Stimulated activated CD4-positive, alpha-beta T cell treated with anti-CD3 and anti-CD28 coated beads, Interleukin-1b, Interleukin-23, amount 100 ng/mL, for 1 hour (primary cell): ENCODE measurements at places on chromosomes 4 and X.

DNA sequence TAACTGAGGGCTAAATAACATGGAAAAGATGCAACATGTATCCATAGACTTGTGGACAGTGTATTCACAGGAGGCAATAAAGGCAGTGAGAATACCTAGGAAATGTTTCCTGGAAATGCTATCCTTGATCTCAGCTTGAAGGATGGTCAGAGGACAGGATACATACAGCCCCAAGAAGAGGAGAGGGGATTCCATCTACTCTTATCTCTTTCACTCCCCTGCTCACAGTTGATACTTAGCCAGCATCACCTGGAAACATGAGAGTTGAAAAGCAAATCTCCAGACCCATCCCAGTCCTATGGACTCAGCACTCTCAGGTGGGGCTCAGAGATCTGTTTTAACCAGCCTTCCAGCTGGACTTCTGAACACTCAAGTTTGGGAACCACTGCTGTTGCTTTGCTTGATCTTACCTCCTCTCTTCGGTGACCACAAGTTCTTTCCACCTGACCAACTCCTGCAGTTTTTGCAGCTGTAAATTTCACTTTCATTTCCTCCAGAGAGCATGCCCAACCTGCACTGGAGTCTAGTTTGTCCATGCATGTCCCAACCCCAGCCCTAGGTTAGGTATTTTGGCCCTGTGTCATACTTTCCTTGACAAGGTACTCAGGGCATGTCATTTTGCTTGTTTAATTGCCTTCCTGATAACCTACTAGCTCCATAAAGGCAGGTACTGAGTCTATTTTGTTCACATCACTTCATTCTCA is 10.4 kb downstream of the RELL1 start:
- no peak for DNase-seq

DNA sequence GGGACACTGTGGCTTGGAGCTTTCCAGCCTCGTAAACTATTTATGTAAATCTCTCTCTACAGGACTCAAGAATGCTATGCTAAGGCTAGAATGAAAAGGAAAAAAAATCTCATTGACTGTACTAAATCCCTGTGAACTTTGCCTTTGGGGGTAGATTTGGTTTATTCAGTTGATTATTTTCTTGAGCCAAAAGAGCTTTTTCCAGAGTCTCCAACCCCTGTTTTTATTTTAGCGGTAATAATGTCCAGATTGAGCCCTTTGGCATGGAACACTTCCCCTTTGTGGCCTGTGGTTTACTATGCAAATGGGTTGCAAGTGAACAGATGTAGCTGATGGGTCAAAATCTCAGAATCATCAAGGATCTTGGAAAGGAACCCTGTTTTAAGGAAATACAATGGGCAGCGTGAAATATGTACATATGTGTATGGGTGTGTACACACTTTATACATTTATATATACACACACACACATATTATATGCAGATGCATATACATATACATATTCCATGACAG is 72.9 kb downstream of the FAM9B start:
- no peak for DNase-seq

DNA sequence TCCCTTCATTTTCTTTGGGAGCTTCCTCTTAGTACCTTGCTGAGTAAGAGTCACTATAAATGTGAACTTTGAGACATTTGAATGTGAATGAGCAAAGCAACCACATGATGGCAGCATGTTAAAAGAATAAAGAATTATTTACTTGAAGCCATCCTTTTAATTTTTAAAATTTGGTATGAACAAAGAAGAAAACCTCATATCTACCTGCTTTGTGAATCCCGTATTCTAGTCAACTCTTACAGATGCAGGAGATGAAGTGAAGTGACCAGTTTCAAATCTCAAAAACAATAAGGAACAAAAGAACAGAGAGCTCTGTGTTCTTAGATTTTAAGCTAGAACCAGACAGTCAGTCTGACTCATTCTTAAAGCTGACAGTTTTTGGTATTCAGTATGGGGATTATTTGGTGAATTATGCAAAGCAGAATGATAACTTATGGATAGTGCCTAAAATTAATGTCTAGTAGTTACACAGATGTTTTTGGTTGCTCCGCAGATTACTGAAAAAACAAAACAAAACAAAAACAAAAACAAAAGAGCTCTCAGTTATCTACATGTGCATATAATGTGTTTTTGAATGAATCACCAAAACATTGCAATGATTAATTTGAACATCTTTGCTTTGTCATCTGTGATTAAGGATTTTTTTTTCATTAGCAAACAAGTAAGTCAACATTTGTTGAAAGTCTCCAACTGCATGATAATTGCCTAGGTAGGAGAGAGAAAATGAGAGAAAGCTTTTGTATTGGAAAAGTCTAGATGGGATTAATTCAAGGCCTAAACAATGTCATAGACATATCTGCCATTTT is 48.2 kb upstream of the H2AZ1 start:
- no peak for DNase-seq

GRCh38 chrX:21167011-21167410 is 207.2 kb upstream of the CNKSR2 start:
- DNase-seq, result no peak

- DNase-seq, result no peak
Observed at GRCh38 chrX:118182025-118182424, 65.4 kb upstream of the KLHL13 start.

GRCh38 chr4:96120206-96120605 is 280.3 kb downstream of the PDHA2 start:
- no peak for DNase-seq

GRCh38 chr4:8707045-8707781 is 114.6 kb downstream of the CPZ start:
- DNase-seq, result no peak

DNA sequence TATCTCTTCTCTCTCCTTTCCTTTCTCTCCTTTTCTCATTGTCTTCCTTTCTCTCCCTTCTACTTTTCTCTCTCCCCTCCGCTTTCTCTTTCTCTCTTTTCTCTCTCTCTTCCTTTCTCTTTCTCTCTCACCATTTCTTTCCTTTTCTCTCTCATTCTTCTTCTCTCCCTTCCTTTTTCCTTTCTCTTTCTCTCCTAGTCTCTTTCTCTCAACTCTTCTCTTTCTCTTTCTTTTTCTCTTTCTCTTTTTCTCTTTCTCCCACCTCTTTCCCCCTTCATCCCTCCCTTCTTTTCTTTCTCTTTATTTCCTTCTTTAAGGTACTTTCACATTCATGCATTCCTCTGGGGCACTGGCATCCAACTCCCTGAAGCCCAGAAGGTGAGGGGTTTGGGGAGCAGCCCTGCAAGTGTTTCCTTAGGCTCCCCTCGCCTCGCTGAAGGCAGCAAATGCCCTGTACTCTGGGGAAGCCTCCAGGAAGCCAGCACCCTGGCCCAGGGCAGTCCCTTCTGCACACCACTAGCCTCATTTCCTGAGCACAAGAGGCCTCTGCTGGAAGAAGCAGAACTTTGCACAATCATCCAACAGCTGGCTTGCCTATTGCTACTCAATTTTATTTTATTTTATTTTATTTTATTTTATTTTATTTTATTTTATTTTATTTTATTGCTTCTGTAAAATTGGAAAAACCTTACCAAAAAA is 124.2 kb downstream of the NFKB1 start:
- peak; percentile 32 for DNase-seq

DNA sequence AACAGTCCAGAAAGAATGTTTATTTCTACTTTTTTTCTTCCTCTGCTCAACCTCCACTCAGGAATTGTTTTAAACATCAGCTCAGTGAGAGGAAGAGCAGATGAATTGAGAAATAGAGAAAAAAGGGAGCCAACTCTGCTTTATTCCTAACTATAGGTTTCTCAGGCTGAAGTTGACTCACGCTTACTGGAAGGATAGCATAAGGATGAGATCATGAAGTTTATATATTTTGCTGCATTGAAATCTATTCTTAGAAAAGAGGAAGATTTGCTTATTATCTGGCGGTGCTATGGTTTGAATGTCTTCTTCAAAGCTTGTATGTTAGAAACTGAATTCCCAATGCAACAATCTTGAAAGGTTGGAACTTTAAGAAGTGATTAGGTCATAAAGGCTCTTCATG is 1673.4 kb upstream of the PCDH7 start:
- no peak for DNase-seq

DNA sequence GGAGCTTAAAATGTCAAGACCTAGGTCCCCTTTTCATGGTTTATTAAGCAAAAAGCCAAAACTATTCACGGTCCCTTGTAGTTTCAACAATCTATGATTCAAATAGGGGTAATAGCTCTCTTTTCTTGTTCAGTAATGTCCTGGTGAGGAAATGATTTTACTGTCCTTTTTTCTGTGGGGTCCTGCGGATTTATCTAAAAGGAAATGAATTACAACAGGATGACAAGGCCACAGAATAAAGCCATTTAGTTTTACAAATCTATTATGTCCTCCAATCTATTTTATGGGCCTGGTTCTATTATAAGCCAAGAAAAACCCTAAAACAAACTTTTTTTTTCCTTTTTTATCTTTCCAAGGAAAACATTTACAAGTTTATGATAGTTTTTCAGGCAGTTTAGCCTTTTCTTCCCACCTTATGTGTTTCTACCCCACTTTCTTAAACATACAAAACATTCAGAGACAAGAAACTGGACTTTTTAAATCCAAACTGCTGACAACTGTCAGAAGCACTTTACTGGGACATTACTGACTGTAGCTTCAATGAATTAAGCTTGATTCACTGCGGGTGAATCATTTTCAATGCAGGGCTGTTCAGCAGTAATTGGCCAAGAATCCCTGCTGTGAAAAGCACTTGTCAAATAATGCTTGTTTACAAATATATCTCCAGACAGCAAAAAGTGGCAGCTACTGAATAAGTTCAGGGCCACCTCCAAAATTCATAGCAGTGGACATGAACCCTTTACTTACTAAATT is 4.3 kb downstream of the EPHA5 start:
- DNase-seq, result no peak

- DNase-seq, result no peak
Observed at GRCh38 chr4:53676402-53676871, 85.2 kb upstream of the LNX1 start.

DNA sequence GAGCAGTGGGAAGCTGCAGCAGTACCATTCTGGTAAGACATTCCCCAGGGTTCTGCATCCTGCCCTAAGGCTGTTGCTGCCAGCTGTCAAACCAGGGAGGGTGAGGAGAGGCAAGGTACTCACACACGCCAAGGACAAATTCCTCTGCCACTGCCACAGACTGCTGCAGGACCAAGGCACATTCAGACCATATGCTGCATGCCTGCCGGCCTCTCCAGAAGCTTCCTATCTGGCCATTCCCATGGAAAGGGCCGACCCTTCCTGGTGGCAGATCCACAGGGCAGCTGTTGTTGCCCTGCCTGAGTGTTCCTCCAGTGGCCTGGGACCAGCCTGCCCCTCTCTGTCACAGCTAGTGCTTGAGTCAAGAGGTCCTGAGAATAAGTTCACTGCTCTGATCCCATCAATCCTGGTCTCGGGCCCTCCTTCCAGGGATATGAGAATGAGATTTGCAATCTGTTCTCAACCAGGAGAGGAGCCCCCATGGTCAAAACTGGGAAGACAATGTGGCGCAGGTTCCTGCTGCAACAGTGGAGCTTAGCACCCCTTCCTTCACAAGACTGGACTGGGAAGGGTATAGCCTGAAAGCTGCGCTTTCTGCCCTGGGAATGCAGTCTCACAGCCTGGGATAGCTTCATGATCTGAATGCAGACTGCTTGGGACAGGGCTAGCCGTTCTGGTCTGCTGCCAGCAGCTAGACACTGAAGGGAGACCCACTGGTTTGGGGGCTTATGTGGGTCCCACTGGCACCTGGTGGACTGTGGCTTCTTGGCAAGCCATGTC is 342.5 kb upstream of the NDST3 start:
- no peak for DNase-seq

GRCh38 chr4:70606459-70606858 is 14.4 kb downstream of the AMBN start:
- DNase-seq, result no peak

DNA sequence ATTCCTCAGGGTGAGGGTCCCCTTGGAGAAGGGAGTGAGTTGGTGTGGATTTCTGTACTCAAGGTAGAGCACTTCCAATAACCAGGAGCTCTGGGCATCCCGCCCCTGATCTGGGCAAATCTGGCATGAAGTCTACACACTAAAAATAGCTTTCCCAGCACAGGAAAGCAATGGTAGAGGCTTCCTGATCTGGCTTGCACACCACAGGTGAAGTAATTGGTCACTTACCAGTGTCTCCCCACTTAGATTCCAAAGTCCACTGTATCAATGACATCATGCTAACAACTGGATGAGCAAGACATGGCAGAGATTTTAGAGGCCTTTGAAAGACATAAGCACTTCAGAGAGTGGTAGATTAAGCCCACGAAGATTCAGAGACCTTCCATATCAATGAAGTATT is 17.8 kb upstream of the IDS start:
- DNase-seq, result no peak

GRCh38 chrX:10922835-10923234 is 188.3 kb upstream of the HCCS start:
- DNase-seq, result no peak

DNA sequence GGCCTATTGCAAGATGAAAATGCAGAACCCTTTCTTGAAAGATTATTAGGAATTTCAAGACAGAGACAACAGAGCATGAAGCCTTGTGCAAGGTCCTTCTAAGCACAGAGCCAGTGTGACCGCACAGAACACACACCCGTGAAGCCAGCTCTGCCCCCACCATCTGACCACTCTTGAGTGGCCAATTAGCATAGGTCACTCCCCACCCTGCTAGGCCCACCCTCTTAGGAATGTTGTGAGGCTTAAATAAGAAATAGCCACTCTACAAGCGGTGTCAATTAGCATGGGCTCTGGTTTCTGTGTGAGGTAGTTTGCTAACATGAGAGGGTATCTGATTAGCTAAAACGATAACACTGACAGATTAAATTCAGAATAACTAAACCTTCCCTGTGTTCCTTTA is 152.9 kb downstream of the PTTG2 start:
- DNase-seq, result no peak

DNA sequence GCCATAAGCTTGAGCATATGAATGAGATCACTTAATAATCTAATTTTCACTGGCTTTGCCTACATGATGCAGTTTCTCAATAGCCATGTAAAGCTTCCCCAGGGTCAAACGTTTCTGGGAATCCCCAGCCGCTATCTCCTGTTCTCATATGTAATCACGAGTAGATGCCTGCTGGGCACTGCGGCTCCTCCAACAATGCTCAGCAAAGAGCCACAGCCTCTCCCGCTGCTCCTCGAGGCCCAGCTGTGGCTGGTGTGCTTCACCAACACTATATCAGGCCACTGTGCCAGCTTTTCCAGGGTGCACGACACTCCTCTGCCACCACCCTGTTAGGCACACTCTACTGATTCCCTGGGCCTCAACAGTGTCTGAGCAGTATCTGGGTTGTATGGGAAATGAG is 78.3 kb upstream of the RASGEF1B start:
- DNase-seq, result no peak

DNA sequence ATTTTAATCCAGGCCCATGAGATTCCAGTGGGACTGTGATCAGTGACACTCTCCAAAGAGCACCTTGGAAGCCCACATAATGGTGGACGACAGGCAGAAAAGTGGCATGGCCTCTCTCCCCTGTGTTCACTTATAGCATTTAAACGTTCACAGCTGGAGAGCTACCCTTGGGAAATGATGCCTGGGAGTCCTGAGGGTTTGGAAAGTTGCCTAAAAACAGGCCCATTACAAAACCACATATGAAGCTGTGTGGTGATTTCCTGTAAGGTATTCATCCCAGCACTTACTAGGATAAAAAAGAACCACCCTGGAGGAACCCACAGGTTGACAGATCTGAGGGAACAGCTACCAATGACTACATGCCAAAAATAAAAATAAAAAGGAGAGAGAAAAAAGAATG is 193.2 kb downstream of the RASL11B start:
- DNase-seq, result no peak

GRCh38 chrX:31540313-31540712 is 468.5 kb upstream of the FTHL17 start:
- DNase-seq, result no peak

GRCh38 chrX:9091258-9091657 is 57.3 kb upstream of the FAM9B start:
- no peak for DNase-seq

GRCh38 chr4:36771411-36772153 is 473.0 kb upstream of the NWD2 start:
- no peak for DNase-seq
